Glutamatergic neuron (in vitro differentiated cells): ENCODE measurements at places on chromosomes 5 and 9.

DNA sequence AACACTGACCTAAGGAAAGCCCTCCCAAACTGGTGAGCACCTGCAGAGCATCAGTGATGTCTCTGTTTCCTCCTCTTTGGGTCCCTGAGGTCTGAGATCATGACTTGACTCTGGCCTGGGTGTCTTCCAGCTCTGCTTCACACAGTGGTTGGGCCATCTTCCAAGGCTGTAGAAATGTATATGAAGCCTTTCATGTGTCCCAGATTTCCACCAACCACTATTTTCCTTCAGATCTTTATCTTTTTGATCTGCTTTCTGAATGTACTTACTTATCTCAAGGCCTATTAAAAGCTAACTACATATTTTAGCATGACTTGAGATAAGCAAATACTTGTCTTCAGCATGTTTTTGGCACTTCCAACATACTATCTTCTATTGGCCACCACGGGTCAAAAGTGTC, 47.1 kb downstream of the PRELID2 start:
- no peak for DNase-seq

- no peak for DNase-seq
Observed at GRCh38 chr9:116662646-116663310, 24.3 kb upstream of the TRIM32 start.

DNA sequence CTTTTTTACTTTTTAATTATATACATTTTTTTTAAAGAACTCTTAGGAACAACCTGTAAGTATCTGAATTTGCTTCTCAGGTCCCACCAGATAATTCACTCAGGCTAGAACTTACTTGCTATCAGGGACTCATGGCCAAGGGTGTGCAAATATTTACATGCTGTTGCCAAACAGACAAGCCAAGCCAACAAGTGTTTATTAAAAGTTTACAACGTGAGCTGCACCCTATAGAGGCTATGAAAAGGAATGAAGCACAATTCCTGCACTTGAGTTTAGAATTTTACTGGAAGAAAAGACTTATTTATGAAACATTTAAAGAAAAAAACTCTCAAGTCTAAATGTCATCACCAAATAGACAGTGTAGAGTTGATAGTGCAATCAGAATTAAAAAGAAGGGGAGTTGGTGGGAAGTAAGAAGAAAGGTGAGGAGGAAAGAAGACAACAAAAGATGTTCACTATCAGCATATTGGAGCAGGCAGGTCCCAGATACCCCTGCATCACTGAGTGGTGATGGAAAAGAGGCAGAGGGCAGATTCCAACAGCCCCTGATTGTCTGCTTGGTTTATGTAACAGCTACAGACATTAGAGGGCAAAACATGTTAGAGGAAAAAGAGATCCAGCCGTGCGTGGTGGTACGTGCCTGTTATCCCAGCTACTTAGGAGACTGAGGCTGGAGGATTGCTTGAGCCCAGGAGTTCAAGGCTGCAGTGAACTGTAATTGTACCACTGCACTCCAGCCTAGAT, 32.8 kb downstream of the SH3RF2 start:
- DNase-seq = no peak

GRCh38 chr5:6386271-6386670, 7.9 kb upstream of the MED10 start:
- DNase-seq = no peak
